ENCODE measurements at places on chromosomes 7 and 10. TPM values are rescaled to one million over a fixed set of nuclear protein-coding genes. Genes with fewer than 3 reads are reported as not detected.

GRCh38 chr7:2444476-2444875, 31.7 kb downstream of the GRIFIN start:
- no peak for DNase-seq

DNA sequence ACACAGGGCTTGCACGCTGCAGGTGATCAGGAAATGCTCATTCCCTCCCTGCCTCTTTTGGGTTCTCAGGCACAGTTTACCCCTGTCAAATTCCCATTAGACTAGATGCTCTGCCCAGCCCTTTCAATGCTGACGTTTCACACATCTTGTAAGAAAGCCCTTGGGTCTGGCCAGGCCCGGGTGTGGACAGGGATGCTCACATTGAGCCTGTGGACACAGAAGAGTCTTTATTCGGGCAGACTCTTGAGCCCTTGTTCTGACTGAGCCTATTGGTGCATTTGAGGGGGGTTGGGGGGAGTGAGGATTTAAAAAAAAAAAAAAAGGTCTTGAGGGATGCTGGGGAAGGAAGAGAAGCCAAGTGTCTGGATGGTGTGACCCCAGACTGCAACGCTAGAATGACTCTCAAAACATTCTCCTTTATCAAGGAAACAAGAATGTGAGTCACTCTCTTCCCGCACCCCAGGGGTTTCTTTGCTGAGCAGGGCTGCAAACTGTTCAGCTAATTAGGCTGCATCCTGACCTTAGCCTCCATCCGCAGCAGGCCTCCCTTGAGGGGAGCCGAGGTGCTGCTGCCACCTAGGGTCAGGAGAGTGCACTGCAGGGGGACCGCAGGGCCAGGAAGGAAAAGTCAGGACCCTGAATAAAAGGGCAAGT, 53.6 kb upstream of the TMEM72 start:
- no peak for DNase-seq

DNA sequence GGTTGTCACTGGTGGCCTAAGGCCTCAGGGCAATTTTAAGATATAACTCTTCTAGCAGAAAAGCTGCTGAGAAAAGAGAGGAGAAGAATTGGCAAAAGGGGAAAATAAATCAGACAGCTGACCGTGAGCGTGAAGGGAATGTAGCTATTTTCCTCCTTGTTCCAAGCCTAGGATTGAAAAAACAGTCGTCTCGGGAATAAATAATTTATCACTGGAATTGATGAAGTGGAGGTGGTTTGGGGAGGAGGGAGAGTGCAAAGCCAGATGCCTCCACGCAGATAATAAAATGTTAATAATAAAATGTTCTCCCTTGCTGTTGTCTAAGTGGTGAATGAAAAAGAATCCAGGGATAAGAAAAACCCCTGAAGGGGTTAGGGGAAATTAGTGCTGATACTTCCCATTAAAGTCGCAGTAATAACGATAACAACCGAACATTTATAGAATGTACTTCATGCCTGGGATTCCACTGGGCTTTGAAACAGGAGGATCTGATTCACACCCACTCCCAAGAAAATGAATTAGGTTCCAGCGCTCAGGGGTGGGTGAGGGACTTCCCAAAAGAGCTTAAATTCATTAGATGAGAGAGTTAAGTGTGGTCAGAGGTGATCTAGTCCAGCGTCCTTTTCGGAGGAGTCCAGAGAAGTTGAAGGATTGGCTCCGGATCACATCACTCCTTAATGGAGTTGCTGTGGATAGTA, 27.3 kb downstream of the BAMBI start:
- no peak for DNase-seq

DNA sequence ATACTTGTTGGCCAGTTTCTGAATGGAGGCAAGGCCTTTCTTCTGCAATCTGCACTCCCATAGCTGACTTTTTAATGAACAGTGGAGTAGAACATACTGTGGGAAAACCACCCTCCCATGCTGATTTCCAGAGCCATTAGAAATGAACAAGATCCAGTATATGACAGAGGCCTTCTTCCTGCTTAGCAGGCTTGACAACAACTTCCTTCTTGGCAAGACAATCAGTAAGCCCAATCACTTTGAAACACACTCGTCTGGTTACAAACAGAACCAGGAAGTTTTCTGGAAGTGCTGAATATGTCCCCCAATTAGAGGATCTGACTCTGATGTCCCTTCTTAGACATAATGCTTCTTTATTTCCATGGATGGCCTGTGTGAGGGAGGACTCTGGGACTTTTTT, 103.4 kb downstream of the SAMD9 start:
- DNase-seq, result no peak

- no peak for DNase-seq
Observed at GRCh38 chr7:42186151-42186550, 50.9 kb downstream of the GLI3 start.

The TMEM225B gene
- 0.20 TPM for total RNA-seq
